Caudate nucleus (tissue), 63 donors: ENCODE measurements at places on chromosomes 13 and 19.

- no peak for DNase-seq
These were observed 141.3 kb downstream of the FGF9 start for GRCh38 chr13:21812192-21812626.

DNA sequence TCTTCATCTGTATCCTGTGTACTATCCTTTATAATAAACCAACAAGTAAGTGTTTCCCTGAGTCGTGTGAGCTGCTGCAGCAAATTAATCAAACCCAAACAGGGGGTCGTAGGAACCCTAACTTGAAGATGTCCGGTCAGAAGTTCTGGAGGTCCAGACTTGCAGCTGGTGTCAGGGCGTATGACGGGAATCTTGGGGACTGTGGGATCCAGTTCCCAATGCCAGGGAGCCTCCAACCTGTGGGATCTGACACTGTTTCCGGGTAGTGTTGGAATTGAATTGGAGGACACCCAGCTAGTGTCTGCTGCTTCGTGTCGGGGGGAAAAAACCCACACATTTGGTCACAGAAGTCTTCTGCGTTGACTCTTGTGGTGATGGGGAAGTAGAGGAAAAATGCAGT, 52.1 kb upstream of the AMER2 start:
- no peak for DNase-seq

GRCh38 chr19:22619371-22619770, 14.8 kb upstream of the ZNF492 start:
- DNase-seq: peak; percentile 34

DNA sequence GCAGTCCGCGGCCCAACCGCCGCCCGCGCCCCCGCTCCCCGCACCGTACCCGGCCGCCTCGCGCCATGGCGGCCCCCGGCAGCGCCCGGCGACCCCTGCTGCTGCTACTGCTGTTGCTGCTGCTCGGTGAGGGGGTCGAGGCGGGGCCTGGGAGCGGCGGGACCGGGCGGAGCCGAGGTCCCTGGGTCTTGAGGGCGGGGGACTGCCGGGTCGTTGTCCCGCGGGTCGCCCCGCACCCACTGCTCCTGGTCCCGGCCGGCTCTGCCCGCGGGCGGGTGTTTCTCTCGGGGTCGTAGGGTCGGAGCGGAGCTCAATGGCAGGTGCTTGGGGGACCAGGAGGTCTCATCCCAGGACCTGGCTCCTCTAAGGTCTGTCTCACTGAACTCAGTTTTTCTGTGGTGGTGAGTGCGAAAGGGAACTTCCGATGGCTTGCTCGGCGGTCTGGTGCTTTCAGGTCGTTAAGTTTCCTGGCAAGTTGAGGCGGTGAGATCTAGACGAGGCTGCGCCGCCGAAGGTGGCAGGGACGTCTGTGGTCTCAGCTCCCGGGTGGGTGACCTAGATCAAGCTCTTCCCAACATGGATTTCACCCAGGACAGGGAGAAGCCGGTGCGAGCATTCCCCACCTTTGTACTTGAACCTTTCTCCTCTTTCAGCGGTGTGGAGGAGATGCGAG, 467 bp downstream of the LAMP1 start:
- DNase-seq: no peak

DNA sequence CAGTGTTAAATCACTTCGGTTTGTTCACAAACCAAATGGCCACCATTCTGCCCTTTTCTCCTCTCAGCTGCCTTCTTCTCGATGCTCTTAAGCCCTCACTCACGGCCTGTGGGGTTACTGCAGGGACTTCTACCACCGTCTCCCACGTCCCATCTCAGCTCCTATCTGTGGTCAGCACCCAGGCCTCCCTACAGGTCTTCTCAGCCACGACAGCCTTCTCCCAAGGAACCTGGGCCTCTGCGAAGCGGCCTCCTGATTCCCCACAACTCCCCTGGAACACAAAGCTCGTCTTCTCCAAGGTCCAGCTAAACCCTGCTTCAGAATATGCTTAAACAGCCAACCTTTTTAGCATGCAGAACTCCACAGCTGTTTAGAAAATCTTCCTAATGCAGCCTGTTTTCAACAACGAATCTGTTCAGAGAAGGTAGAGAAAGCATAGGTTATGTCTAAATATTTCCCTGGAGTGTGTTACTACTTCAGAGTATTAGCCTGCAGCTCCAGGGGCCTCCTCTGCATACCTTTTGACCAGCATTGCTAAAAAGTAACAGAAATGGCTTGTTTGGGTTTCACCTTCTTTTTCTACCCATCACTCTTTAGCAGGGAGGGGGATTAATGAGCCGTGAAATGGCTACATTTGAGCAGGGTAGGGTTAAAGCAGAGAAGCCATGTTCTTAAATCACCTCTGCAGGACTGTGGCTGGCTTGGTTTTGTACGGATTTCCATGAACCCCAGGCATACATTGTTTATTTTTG, 104.0 kb downstream of the COL4A2 start:
- DNase-seq: no peak

DNA sequence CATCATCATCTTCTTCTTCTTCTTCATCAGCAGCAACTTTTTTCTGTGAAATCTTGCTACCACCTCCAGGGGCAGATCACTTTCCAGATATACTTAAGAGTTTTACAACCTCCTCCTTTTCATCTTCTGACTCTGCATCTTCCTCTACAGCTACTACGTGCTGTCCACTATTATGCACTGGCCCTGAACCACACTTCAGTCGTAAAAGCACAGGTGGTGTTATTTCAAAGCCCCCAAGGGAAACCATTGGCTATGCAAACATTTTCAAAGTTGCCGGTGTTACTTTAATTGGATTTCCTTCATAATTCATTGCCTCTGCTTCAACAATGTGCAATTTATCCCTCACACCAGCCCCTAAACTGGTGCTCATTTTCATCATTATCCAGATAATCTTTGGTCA, 75.0 kb downstream of the POLR1D start:
- DNase-seq: no peak

DNA sequence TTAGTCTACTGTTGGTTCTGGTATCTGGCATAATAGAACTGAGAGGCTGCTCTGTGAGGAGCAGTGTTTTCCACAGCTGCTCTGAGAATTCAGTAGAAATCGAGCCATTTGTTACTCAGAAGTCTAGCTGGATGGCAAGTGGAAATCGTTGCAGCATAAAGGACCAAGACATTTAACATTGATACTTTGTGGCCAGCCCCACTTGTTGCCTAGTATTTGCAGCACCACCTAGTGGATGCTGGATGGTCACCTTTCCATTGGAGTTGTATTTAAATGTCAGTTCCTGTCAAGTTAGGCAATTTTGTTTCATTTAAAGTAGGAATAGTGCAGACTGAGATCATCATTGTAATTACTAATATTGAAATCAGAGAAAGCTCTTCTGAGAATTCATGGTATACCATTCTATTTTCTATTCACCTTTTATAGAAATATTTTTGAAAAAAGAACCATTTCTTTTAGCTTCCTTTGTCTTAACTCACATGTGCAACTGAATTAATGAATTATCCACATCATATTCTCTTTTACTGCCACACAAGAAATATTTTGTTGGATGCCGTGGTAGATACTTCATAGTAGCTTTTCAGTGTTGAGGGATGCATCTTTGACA, 64.6 kb downstream of the PDS5B start:
- peak; percentile 4 for DNase-seq

DNA sequence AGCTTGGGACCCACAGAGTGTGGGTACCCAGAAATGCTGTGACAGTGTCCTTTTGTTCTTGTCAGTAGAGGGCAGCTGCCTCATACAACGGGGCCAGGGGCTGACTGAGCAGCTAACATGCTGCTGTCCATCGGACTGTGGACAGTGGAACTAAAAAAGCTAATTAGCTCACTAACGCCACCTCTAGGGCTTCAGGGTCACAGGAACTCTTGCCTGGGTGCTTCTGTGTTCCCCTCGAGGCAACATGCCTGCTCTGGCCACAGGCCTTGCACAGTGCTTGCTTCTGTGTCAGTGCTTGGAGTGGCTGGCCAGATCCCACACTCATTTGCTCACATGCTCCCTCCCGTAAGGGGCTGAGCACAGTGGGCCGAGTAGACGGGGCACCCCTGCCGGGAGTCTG, 377.0 kb downstream of the OLFM4 start:
- DNase-seq: no peak

DNA sequence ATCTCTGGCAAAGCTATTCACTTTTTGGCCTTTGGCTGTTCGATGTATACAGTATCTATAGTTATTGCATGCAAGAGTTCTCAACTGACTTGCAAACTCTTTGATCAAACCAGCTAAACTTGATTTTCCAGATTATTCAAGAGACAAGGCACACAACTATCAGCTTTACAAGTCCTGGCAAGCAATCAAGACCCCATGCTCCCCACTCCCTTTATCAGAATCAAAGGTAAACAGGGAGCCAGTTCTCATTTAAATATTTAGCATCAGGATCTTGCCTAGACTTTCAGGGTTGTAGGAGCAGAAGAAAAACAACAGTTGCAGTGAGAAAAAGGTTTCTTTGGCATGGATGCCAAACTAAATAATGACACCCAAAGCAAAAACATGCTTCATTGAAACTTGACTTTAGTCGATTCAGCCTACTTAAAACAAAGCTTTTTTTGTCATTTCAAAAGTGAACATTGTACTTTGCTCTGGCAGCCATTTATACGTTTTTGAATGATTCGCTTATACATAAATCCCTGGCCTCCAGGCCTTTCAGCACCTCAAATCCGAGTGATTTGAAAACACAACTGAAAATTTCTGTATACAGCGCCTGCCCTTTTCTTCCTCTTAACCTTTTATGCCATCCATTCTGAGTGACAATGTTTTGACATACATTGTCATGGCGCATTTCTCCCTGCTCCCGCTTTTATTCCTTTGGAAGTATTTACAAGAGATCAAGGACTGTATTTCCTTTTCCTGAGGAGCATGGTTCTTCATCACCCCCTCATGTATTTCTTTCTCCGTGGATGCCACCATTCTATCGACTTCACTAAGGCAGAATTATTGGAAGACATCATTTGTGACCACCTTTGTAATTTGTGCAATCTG, 340.8 kb downstream of the KLF5 start:
- no peak for DNase-seq

DNA sequence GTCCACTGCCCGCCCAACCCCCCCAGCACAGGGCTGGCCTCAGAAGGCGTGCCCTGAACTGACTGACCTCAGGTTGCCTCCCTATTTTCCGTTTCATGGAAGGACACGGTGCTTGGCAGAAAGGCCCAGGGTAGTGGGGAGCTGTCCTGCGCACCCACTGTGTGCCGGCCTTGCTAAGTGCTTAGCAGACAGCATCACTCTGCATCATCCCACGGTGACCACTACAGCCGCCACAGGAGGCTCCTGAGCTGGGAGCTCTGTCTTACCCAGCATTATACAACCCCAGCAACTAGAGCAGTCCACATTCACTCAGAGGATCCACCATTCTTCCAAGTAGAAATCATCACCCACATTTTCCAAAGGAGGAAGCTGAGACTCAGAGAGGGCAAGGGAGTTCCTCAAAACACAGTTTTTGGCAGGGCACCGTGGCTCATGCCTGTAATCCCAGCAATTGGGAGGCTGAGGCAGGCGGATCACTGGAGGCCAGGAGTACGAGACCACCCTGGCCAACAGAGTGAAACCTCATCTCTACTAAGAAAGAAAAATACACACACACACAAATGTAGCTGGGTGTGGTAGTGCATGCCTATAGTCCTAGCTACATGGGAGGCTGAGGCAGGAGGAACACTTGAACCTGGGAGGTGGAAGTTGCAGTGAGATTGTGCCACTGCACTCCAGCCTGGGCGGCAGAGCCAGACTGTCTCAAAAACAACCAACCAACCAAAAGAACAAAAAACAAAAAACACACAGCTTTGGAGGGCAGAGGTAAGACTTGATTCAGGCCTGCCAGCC, 1.6 kb downstream of the SBK2 start:
- no peak for DNase-seq

GRCh38 chr19:12665281-12665573, 1.3 kb downstream of the MAN2B1 start:
- DNase-seq: no peak
